ENCODE measurements at places on chromosomes 3 and 15.

DNA sequence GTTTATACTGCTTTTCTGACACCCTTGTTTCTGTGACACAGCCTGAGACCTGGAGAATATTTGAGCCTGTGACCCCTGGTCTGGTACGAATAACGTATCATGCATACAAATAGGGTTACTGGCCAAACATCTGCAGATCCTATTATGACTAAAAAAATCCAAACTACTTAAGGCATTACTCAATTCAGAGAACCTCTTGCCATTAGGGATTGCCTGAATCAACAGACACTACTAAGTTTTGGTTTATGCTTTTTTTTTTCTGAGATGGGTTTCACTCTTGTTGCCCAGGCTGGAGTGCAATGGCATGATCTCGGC lies 35.4 kb downstream of the OSBPL10 start:
- DNase-seq, result no peak

DNA sequence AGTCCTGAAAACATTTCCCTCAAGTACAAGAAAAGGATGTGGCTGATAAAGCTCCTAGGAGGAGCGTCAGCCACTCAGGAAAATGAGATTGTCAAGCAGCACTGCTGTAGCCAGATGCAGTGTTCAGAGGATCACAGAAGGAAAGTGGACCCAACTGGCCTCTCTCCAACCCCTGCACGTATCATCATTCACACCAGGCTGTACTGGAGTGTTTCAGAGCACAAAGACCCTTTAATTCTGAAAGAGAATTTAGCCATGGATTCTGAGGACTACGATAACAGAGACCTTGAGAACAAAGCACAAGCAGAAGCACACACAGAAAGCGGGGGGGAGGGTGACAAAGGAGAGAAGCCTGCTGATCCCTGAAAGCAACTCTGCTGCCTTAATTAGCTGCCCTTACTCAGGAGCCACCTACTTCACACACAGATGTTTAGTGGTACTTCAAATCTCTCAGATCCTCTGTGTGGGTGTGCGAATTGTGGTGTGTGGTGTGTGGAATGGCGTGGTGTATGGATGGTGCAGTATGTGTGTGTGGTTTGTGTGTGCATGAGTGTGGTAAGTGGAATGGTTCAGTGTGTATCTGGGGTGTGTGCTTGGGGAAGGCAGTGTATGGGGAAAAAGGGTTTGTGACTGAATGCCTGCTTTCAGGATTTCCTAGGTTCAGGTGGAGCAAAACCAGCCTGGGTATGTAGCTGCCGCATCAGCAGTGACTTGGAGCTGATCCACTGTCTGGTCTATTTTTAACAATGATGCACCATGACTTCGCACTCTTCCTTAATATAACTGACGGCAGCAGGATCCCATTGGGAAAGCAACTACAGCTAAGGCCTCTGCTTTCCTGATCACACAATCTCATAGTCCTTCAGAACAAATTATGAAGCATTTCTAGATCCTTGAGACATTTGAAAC lies 192.5 kb downstream of the RSL24D1 start:
- no peak for DNase-seq

DNA sequence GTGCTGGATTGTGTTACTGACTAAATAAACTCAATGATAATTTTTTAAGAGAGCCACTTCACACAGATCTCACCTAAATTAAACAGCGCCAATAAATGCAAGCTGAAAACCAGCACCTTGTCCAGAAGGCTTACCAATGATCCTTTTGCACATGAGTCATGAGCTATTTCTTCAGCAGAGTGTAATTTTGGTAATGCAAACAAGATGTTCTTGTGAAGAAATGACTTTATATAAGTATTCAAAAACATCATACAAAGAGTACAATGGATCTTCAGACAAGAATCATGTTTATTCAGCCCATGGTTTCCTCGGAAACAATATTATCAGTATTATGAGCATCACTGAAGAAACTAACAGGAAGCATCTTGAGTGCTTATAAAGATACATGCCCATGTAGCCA lies 263.8 kb upstream of the UBE2E2 start:
- no peak for DNase-seq

DNA sequence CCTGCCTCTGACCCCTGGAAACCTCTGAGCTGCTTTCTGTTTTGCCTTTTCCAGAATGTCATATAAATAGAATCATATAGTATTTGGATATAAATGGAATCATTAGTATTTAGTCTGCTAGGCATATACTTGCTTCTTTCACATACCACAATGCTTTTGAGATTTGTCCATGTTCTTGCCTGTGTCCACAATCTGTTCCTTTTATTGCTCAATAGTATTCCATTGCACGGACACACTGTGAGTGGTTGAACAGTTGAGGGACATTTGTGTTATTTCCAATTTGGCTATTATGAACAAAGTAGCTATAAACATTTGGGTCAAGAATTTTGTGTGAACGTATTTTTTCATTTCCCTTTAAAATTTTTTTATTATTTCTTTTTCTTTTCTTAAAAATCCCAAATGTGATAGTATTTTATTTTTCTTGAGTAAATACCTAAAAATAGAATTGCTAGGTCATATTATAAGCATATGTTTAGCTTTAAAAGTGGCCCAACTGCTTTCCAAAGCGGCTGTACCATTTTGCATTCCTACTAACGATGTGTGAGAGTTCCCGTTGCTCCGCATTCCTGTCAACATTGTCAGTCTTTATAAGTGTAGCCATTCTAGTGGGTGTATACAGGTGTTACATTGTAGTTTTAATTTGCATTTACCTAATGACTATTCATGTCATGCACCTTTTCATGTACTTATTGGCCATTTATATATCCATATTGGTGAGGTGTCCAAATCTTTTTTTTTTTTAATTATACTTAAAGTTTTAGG lies 26.5 kb downstream of the WDR53 start:
- DNase-seq, result no peak

DNA sequence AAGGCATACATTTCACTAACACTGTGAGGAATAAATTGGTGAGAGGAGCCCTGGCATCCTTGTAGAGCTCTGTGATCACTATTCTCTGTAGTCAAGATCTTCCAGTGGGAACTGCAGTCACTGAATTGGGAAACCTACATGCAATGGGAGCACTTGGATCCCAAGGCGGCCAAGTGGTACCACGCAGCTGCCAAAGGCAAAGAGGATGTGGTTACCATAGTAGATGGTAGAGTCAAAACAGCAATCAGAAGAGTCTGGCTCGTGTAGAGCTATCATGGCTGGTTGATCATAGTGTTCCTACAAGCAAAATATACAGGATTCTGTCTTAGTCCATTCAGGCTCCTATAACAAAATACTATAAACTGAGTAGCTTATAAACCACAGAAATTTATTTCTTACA lies 849.7 kb downstream of the ROBO2 start:
- DNase-seq, result no peak

- no peak for DNase-seq
Measured at GRCh38 chr15:33975022-33975565, 6.8 kb downstream of the CHRM5 start.

DNA sequence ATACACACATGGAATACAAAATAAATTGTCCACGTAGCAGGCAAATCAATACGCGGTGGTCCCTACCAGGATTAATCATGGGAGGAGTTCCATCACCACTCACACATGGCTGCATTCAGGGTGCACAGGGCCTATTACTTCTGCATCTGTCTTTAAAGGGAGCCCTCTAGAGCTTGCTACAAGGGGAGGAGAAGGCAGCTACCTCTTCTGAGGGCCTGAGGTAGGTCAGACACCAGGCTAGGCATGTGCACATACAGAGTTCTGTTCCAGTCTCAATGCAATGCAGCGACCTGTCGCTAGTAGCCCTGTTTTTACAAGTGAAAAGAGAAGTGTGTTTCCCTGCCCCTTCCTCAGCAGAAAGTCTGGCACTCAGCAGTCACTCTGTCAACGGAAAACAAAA lies 102.7 kb downstream of the ROBO2 start:
- DNase-seq, result no peak

GRCh38 chr15:51620641-51621040 lies 1.9 kb downstream of the DMXL2 start:
- DNase-seq, result no peak

DNA sequence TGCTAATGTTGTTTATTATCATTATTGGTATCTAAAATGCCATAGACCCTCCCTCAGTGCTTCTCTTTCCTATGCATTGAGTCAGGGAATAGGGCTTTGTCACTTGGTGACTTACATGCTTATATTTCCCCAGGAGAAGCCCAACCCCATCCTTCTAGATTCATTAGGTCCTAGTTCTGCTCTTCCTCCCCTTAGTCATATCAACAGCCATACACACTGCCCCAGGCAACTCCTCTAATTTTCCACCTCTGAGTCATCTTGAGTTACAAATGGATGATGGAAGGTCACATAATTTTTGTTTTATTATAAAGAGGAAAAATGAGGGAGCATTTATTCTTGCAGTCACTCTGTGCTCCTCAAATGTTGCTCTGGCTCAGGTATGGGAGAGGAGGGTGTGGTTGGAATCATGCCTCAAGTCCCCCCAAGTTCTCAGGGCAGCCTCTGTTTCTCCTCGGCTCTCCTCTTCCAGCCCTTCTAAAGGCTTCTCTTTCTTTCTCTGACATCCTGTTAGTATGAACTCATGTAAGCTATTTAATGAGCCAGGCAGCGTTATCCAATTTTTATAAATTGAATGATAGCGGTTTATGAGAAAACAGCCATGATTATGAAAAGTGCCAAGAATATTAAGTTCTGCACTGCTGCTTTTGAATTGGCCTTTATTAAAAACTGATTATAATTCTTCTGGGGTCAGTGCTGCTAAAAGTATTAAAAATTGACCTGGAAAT lies 45.6 kb upstream of the FSTL1 start:
- no peak for DNase-seq

DNA sequence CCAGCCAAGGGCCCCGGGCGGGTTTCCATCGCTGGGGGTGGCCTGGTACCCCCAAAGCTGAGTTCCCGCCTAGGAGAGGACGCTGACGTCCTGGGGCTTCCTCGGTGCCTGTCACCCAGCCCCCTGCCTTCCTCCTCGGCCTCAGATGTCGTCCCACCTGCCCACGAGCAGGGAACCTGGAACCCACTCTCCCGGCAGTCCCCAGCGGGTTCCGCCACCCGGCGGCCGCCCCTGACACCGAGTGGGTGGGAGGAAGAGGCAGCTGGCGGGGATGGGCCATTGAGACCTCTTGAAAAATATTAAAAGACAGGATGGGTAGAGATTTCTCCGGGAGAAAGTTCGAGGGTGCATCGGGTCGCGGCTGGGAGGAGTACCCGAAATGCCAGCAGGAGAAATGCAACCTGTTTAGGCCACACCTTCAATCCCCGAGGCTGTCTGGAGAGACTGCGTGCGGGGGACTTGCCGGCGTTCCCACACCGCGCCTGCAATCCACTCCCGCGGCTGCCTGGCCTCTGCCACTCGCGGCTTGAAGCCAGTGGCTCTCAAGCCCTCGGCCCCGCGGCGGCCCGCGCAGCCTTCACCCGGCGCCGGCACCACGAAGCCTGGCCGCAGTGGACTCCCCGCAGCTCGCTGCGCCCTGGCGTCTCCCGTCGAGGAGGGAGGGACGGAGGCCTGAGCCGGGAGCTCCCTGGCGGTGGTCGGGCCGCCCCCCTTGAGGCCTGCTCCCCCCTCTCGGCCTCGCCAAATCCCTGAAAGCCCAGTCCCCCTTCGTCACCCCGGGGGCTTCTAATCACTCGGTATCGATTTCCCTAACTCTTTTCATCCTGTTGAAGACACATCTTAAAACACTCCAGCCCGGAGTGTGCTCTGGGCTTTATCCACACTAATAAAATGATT lies 8.6 kb upstream of the NR2F2 start:
- no peak for DNase-seq

DNA sequence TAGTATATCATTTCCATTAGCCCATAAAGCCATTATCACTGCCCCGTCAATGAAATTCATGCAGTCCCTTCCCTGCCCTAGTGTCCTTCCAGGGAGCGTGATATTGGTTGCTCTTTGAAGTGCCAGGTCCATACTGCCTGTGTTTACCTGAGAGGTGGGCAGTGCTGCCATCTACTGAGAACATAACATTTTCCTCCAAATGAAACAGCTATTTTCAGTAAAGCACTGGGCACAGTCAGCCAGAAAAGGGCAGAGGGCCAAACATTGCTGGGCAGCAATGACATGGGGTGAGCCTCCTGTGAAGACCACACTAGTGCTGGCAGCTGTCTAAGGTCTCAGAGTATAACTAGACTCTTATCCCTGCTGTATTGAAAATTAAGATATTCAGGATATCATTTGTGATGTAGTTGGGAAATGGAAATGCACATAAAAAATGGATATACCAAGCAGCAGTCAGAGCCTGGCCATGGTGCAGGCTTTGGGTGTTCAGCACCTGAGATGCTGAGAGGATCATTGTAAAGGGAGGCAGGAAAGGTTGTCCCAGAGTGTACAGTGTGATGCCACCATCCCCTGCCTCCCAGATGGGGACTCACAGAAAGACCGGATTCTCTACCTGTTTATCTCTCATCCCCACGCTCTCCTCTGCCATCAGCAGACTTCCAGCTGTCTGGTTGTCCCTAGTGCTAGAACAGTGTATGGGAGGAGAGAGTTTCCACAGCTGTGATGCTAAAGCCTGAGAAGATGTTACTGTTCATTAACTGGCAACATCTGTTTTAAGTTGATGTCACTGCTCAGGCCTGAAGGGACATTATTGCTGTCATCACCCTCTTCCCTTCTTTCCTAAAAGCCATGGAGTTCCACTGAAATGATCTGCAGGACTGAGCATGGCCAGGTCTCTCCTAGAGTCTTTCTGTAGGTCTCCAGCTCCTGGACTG lies 108.8 kb downstream of the ARNT2 start:
- DNase-seq, result no peak

GRCh38 chr3:188217011-188217463 lies 63.1 kb downstream of the LPP start:
- DNase-seq, result no peak

GRCh38 chr3:50267280-50267913 lies 1.6 kb upstream of the SEMA3B start:
- DNase-seq, result no peak

DNA sequence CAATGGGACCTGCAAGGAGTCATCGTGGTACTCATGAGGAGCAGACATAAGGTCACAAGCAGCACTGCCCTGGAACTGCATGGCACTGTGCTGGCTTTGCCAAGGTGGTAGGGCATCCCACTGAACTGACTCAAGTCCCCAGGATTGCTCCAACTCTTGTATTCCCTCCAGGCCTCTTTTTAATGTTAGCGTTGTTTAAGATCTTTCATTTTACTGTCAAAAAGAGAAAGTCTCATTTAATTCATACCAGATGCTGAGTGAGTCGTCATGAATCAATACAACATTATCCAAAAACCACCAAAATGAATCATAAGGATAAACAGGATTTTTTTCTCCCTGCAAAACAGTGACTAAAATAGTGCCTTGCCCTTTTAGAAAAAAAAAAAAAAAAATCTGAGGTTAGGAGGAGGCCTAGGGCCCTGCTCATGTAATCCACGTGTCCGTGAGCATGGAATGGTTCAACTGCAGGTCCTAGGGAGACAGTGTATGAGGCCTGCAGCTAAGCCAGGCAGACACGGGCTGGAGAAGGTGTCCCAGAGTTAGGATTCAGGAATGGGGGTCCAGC lies 36.7 kb upstream of the BLM start:
- no peak for DNase-seq

- no peak for DNase-seq
Measured at GRCh38 chr15:36832774-36833463, 253.5 kb downstream of the CDIN1 start.

GRCh38 chr3:125512135-125512920 lies 7.7 kb downstream of the SNX4 start:
- DNase-seq, result no peak
